Activated naive CD8-positive, alpha-beta T cell treated with anti-CD3 and anti-CD28 coated beads for 36 hours (primary cell): ENCODE measurements at places on chromosomes 16 and 17. TPM values are rescaled to one million over a fixed set of nuclear protein-coding genes. Genes with fewer than 3 reads are reported as not detected.

KRT13 gene
- total RNA-seq = not detected

TPSB2 gene
- total RNA-seq = not detected

GRCh38 chr17:60671482-60671881 is 6.2 kb upstream of the BCAS3 start:
- DNase-seq = no peak

DNA sequence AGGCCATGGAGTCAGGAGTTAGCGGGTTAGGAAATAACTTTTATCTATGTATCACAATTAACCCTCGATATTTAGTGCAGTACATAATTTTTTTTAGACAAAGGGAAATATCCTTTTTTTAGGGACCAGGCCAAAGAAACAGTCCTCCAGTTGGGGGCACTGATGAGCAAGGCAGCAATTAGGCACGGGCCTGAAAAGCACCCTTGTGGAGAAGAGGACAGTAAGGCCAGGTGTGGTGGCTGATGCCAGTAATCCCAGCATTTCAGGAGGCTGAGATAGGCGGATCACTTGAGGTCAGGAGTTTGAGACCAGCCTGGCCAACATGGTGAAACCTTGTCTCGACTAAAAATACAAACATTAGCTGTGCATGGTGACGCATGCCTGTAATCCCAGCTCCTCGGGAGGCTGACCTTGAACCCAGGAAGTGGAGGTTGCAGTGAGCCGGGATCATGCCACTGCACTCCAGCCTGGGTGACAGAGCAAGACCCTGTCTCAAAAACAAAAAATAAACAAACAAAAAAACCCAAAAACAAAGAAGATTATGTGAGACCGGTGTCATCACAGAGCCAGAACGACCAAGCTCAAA is 158.3 kb upstream of the NOL11 start:
- DNase-seq = no peak

- DNase-seq = no peak
Observed at GRCh38 chr16:17829811-17830210, 359.1 kb upstream of the XYLT1 start.

CMTM2 gene
- not detected for total RNA-seq

FN3KRP gene
- total RNA-seq = 34.1 TPM

KANSL1 gene
- total RNA-seq = 60.9 TPM

DNA sequence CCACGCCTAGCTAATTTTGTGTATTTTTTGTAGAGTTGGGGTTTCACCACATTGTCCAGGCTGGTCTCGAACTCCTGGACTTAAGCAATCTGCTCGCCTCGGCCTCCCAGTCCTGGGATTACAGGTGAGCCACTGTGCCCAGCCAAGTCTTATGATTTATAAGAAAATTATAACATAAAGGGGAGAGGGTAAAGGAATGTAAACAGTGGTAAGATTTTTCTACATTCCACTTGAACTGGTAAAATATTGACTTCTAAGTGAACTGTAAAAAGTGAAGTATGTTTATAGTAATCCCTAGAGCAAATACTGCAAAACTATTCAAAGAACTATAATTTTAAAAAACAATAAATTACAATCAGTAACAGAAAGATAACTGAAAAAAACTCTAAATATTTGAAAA is 33.5 kb downstream of the C16orf87 start:
- DNase-seq = no peak

DNA sequence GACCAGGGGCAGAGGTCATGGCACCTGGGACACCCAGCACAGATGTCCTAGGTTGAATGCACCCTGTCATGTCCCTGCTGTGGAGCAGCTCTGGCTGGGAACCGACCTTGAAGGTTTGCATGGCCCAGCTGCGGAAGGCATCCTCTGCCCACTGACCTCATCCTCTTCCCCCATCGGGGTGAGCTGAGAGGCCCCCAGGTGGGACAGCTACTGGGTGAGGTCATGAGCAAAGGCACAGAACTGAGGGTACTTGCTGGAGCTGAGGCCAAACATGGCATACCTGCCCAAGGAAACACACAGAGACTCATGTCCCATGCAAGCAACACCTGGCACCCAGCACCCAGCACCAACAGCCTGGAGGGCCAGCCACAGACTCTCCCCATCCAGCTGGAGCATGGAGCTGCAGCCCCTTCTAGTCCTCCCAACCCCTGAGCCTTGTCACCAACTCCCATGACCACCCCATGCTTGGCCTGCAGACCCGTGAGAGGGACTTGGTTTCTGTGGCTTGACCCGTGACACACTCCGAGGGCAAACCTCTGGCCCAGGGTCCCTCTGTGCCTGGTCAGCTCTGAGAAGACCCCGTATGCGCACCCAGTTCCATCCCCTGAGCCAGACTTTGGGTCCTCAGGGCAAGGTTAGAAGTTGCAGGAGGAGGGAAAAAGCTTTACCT is 33.1 kb downstream of the LGALS9 start:
- DNase-seq = no peak

PGP gene
- total RNA-seq = 24.2 TPM

DNA sequence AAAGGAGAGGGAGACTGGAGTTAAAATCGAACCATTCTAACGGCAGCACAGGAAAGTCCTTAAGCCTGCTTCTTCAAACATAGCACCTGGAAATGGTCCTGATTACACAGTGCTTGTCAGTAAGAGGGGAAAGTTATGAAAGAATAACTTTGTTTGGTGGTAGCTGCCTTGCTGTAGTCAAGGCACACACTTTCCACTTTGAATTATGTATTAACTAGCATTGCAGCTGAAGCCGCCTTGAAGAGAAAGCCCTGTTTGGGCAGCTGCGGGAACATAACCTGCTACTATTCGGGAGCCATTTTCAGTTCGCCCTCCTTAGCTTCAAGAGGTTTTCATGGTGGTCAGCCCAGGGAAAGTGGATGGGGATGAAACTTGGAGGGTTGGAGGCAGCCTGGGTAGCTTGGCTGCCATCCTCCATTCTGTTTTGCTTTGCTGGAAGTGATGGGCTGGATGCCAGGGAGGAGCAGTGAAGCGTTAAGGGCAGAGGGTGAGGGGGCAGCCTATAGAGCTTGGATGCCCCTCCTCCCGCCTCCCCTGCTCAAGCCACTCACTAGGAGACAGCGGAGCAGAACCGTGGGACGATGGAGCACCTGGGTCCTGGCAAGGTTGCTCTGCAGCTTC is 5.3 kb upstream of the HAS3 start:
- no peak for DNase-seq

KRT37 gene
- total RNA-seq = not detected

DNA sequence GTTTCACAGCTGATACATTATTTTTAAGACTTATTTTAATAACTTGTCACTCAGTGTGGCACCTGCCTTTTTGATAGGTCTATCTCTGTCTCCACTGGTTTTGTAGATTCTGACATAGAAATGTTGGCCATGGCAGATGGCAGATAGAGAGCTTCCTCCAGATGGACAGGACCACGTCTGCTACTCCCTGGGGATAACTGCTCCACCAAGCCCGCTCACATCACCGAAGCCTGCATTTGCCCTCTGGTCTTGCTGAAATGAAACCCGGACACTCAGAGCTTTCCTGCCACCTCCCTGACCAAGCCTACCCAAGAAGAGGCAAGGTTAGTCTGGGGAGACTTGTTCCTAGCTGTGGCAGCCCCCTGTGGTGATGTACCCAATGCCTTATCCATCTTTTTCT is 16.4 kb upstream of the HAP1 start:
- no peak for DNase-seq

SLC6A2 gene
- not detected for total RNA-seq

TMEM220 gene
- total RNA-seq = 1.6 TPM

GRCh38 chr16:3431779-3432219 is 11.5 kb downstream of the ZNF597 start:
- peak; percentile 73 for DNase-seq

GRCh38 chr17:74786431-74787055 is 10.4 kb upstream of the NAT9 start:
- DNase-seq = no peak

DNA sequence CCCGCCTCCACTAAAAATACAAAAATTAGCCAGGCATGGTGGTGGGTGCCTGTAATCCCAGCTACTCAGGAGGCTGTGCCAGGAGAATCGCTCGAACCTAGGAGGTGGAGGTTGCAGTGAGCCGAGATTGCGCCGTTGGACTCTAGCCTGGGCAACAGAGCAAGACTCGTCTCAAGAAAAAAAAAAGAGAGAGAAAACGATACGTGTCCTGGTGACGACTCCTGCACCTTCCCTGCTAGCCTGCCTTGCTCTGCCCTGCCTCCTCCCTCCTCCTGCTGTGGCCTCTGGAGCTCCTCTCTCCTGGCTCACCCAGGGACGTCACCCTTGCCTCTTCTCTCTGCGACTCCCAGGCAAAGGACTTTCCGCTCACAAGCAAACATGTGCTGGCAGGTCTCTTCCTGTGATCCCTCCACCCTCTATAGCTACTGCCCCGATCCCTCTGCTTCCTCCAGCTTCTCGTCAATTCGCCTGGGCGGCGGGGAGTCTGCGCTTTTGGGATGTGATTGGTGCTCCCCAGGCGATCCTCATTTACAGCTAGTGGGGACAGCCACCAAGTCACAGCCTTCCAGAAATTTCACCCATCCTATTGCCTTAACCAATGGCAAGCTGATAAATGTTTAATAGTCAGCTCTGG is 25.5 kb upstream of the CBX4 start:
- DNase-seq = no peak

HOXB3 gene
- 2.0 TPM for total RNA-seq

DNA sequence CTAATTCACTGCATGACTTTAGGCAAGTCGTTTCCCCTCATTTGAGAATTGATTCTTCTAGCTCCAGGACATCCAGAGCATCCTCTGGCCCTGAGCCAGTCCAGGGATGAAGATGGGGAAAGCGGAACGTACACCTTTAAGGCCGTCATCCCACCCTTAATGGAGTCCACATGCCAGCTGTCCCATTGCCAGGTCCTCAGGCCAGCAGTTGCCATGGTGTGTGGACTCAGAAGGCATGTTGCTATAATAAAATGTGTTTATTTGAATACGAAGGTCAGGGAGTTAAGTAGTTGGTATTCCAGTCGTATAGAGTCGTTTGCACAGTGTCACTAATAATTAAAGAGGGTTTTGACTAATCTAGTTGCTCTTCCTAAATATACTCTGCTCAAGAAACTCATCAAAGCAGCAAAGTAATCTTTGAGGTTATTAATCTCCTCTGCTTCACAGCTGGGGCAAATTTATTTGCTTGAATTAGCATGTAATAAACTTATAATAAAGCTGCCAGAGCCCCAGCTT is 30.4 kb downstream of the CCDC182 start:
- no peak for DNase-seq

SLC16A11 gene
- 1.5 TPM for total RNA-seq
